H9 (cell line): ENCODE measurements at places on chromosomes 12 and 14. TPM values are rescaled to one million over a fixed set of nuclear protein-coding genes. Genes with fewer than 3 reads are reported as not detected.

GRCh38 chr14:89617481-89618329 lies 200.7 kb upstream of the FOXN3 start:
- no peak for DNase-seq

DNA sequence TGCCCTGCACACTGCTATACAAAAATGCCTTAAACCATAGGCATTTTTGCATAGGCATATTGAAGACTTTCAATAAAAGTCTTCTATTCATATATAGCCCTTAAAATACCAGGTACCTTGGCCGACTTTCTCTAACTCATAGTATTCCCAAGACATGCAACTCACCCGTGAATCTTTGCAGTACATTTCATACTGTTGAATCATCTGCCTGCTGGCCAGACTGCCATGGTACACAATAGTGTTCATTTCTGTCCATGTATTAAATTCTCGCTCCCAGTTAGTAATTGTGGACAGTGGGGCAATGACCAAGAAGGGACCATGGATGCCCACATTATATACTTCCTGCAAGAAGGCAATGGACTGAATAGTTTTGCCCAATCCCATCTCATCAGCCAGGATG lies 24.3 kb upstream of the SUPT16H start:
- DNase-seq = no peak

- DNase-seq = no peak
Measured at GRCh38 chr14:21032326-21033132, 2.1 kb downstream of the RNASE13 start.

DNA sequence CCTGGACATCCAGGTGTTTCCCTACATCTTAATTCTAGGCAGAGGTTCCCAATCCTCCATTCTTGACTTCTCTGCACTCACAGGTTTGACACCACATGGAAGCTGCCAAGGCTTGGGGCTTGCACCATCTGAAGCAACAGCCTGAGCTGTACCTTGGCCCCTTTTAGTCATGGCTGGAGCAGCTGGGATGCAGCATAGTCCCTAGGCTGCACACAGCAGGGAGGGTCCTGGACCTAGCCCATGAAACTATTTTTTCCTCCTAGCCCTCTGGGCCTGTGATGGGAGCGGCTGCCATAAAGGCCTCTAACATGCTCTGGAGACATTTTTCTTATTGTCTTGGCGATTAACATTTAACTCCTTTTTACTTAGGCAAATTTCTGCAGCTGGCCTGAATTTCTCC lies 417.2 kb upstream of the FLRT2 start:
- DNase-seq = no peak

DNA sequence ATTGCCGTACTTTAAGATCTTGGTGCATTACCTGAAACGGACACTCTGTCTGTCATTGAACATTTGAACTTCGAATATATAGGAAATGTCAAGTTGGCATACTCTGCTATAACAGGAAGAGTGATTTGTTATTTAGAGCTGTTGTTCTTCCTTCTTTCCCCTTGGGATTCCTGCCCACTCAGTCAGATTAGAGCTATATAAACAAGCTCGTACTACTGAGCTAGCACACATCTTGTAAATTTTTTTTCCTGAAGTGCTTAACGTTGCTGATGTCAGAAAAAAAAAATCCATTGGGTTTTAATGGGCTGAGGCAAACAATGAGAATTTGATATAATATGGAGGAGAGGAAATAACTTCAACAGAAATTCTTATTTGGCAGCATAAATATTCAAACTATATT lies 26.8 kb downstream of the RGS6 start:
- DNase-seq = no peak

Gene PRPH
- 1.1 and 2.2 TPM in 2 replicates for total RNA-seq
